ENCODE measurements at places on chromosomes 1 and 21.

- no peak for DNase-seq
These were observed 547.3 kb upstream of the PLXNA2 start for GRCh38 chr1:208791456-208791855.

DNA sequence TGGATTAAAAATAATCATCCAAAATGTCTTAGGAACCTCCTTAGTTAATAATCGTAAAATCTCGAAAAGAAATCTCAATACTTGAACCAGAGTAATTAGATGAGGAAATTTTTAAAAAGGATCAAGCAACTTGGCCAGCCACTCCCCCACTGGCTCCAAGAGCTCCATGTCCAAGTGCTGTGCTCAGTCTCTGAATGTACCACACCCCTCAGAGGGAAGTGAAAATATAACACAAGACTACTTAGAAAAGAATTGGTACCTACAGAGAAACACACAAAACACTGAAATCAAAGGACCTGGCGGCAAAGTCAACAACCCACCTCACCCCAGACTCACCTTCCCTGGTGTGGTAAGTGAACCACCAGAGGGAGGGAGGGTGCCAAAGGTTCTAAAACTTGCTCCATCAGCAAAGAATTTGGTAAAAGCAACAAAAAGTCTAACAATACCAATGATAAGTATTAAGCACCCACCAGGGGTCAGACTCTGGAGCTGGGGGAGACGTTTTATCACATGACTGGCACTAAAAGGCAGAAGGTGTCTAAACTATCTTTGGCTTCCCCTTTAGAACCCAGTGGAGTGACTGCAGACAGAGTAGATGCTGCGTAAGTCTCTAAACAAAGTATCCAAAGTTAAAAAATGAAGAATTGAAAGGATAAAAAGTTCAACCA lies 14.0 kb downstream of the LBR start:
- no peak for DNase-seq

GRCh38 chr21:45986316-45987051 lies 4.9 kb downstream of the COL6A1 start:
- DNase-seq, result no peak

DNA sequence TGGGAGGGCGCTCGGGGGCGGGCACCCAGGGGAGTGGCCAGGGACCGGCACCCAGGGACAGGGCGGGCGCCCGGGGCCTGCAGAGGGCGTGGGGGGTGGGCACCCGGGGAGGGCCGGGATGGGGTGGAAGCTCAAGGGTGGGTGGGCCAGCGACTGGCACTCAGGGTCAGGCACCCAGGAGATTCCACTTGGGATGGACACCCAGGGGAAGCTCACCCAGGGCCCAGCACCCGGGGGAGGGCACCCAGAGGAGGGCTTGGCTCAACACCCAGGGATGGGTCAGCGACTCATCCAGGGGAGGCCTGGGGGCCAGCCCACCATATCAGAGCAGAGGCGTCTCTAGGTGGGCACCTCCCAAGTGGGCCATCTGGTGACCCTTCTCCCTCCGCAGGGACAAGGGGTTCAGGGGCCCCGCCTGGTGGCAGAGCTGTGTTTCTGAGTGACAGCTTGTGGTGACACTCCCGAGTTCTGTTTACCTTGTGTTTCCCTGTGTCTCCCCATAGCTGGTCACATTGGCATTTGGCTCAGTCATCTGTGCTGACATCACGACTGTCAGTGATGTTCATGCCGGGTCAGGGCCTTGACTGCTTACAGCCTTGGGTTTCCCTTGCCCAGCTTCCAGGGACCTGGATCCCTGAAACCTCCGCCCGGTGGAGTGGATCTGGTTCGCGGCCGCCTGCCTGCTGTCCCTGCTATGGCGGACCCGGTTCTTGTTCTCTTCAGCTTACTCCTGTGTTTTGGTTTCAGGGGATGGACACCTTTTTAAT lies 749 bp downstream of the IBA57 start:
- peak; percentile 83 for DNase-seq

DNA sequence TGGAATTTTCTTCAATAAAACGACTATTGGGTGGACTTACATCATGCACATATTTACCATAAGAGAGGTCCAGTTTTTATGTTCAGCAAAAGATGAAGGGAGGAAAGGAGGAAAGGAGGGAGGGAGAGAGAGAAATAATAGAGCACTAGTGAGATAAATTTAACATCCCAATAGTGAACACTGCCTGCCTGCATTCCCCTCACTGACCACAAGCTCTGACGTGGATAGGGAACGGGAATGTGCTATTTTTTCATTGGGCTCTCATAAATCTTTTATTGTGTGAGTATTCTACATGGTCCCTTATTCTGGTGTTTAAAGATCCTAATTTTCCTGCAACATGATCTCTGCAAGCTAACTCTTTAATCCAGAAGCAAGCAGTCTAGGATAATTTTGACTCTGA lies 82.1 kb downstream of the TTC3 start:
- no peak for DNase-seq

DNA sequence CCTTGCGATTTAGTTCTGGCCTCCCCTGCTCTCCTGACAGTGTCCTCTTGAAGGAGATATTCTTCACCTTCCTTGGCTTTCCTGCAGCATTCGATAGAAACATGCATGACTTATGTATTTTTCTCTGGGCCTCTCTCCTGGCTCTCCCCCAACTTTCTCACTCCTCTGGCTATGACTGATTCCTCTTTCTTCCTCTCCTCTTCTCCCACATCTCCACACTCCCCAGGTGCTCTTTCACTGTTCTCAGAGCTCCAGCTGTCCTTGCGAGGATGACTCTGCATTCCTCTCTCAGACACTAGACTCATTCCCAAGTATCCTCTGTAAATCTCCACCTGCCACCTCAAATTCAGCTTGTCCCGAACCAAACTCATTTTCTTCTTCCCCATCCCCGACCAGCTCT lies 18.0 kb downstream of the LRRC42 start:
- DNase-seq, result no peak

- DNase-seq, result peak; percentile 78
These were observed 121.2 kb upstream of the SLC44A3 start for GRCh38 chr1:94698759-94699502.

DNA sequence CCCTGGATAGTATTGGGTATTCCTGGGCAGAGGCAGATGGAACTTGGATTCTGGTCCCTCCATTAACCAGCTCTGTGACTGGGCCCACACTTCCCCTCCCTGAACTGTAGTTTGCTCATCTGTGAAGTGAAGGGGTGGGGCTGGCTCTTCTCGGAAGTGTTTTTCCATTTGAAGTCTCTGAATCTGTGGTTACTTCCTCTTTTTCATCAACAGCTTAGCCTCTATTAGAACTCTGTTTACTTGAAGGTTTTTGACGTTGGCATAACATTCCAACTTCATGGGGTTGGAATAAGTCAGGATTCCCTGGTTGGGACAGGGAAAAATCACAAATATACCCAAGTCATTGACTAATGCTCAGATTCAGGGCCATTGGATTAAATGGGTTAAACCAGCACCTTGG lies 3.6 kb downstream of the KIAA0040 start:
- DNase-seq, result no peak

DNA sequence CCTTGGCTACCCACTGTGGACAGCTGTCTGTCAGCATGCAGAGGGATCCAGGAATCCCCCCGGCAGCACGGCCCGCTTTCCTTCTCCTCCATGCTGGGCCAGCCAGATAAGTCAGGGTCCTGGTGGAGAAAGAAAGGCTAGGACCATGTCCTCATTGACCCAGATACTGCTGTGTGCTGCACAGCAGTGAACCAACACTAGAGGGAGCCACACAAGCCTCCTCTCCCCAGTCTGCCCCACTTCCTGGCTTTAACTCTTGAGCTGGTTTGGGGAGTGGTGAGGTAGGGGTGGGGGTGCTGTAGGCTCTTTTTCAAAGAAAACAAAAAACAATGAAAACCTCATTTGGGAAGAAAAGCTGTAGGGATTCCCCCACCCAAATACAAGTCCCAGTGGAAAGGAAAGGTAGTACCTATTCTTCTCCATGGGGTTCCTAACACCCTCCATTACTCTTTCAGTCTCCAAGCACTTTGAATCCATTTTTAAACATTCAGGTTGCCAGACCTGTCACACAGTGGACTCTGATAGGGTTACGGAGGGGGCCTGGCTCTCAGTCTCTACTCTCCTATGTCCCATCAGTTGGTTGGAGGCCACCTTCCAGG lies 84.9 kb upstream of the CD1D start:
- DNase-seq, result no peak

- DNase-seq, result no peak
These were observed 224.9 kb upstream of the COA6 start for GRCh38 chr1:234148350-234148749.

GRCh38 chr1:10979483-10979920 lies 33.0 kb upstream of the TARDBP start:
- peak; percentile 85 for DNase-seq

- peak; percentile 49 for DNase-seq
These were observed 34.3 kb downstream of the PCNX2 start for GRCh38 chr1:233261206-233261605.

- no peak for DNase-seq
These were observed 33.5 kb downstream of the ASH1L start for GRCh38 chr1:155529109-155529508.

GRCh38 chr1:96060621-96061020 lies 661.0 kb upstream of the PTBP2 start:
- DNase-seq, result no peak

GRCh38 chr21:15896501-15896900 lies 166.7 kb downstream of the USP25 start:
- DNase-seq, result no peak

GRCh38 chr1:159051436-159051835 lies 25.1 kb downstream of the AIM2 start:
- no peak for DNase-seq

DNA sequence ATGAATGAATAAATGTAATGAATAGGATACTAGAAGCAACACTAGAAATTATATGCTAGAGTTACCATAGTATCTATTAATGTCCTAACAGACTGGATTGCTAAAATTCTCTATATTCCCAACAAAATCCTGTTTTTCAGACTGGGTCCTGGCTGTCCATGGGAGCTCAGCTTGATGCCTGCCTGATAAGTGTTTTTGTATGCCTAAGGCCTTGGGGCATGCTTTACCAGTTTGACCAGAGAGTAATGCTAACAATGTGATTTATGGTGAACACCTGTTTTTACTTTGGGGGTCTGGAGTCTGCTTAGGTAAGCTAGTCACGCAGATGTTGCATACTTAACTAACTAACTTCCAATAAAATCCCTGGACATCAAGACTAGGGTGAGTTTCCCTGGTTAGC lies 318.8 kb upstream of the DEPDC1 start:
- DNase-seq, result no peak

DNA sequence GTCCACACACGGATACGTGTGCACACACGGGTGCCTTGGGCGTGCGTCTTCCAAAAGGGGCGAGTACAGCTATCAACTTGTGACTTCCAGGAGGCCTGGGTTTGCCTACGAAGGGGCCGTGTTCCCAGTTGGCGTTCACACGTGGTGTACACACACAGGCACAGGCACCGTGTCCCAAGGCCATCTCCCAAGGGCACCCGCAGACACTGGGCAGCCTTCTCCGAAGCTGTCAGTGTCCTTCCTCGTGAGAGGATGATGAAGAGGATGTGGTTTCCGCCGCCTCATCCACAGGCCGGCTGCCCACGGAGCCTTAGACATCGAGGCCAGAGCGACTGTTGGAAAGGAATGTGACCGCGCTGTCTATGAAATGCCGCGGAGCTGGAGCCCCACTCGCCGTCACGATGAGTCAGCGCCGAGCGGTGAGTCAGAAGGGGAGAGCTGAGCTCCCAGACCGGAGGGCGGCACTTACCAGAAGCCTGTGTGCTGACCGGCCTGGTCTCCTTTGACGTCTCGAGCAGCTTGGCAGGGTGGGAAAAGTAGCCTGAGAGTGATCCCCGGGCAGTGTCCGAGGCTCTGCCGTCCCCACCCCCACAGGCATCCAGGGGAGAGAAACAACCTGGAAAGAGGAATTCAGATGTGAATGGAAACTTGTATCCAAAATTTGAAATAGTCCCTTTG lies 141.4 kb upstream of the ARHGEF16 start:
- DNase-seq, result peak; percentile 65

GRCh38 chr1:55821234-55821633 lies 606.1 kb upstream of the USP24 start:
- no peak for DNase-seq

DNA sequence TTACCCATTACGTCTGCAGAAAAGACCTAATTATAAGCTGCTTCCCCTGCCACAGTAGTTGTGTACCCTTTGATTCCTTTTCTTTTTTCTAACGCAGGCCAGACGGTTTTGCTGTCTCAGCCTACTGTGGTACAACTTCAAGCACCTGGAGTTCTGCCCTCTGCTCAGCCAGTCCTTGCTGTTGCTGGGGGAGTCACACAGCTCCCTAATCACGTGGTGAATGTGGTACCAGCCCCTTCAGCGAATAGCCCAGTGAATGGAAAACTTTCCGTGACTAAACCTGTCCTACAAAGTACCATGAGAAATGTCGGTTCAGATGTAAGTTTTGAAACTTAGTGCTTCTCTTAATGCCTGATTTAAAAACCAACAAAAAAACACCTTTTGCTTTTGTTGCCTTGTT lies 35.8 kb downstream of the ATF6 start:
- no peak for DNase-seq

DNA sequence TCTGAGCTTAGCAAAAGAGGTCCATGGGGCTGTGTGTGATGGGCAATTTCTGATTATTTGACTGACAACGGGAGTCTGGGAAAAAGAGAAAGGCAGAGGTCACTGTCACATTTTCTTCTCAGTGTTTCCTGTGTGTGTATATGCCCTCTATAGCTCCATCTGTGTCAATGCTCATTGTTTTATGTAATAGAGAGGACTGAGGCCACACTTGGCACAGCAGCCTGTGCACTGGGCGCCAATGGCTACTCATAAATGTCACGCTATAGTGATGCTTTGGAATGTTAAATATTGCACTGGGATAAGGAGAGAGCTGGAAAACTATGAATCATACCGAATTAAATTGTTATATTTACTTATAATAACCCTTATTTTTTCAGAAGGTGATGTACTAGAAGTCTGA lies 365.4 kb downstream of the NEGR1 start:
- no peak for DNase-seq

- peak; percentile 13 for DNase-seq
These were observed 4.0 kb downstream of the ACTL8 start for GRCh38 chr1:17759114-17759513.

GRCh38 chr1:186183219-186183618 lies 191.8 kb downstream of the TPR start:
- no peak for DNase-seq

- no peak for DNase-seq
These were observed 14.2 kb downstream of the SEMA4A start for GRCh38 chr1:156167536-156167935.

GRCh38 chr1:30313584-30313983 lies 409.8 kb downstream of the MATN1 start:
- no peak for DNase-seq

GRCh38 chr1:227440182-227440581 lies 121.9 kb upstream of the CDC42BPA start:
- DNase-seq, result no peak

- no peak for DNase-seq
These were observed 80.9 kb upstream of the KRTAP19-8 start for GRCh38 chr21:31119199-31119598.

All from HepG2 (cell line).